Myometrial cell (primary cell): ENCODE measurements at places on chromosomes 13 and 19. TPM values are rescaled to one million over a fixed set of nuclear protein-coding genes. Genes with fewer than 3 reads are reported as not detected.

Gene PGLYRP2
- not detected in 2 replicates for total RNA-seq

Gene S1PR5
- not detected in 2 replicates for total RNA-seq

Gene PNMA8B
- 0.29 and 0.35 TPM in 2 replicates for total RNA-seq

Gene BEST2
- not detected in 2 replicates for total RNA-seq

Gene TJP3
- total RNA-seq, result not detected in 2 replicates

Gene PSG3
- not detected in 2 replicates for total RNA-seq

Gene C19orf81
- not detected in 2 replicates for total RNA-seq

Gene VWA8
- total RNA-seq, result 10.5 and 11.5 TPM in 2 replicates

Gene BRME1
- total RNA-seq, result under 0.01 TPM in 1 of 2 replicates, not detected in the other

Gene GZMM
- total RNA-seq, result not detected in 2 replicates

Gene NDUFB7
- total RNA-seq, result 304 and 329 TPM in 2 replicates

Gene PLEKHA4
- 24.3 and 32.3 TPM in 2 replicates for total RNA-seq

Gene ZNF135
- total RNA-seq, result 0.58 and 2.5 TPM in 2 replicates

Gene PRSS57
- total RNA-seq, result not detected in 2 replicates

Gene NKPD1
- total RNA-seq, result under 0.01 TPM in 1 of 2 replicates, not detected in the other

Gene CCDC61
- total RNA-seq, result 11.2 and 12.9 TPM in 2 replicates

Gene ACTMAP
- 2.0 and 4.4 TPM in 2 replicates for total RNA-seq

Gene ZNF587B
- total RNA-seq, result 2.0 and 4.6 TPM in 2 replicates

Gene TMEM59L
- 2.0 TPM in 1 of 2 replicates, not detected in the other for total RNA-seq

Gene TRIM28
- total RNA-seq, result 262 and 433 TPM in 2 replicates

Gene LRP3
- total RNA-seq, result 15.3 and 21.4 TPM in 2 replicates

Gene SPIB
- total RNA-seq, result not detected in 2 replicates

Gene MIA
- not detected in 2 replicates for total RNA-seq

Gene CEACAM18
- total RNA-seq, result not detected in 2 replicates

Gene CCDC70
- not detected in 2 replicates for total RNA-seq

Gene C19orf33
- not detected in 2 replicates for total RNA-seq
